ENCODE measurements at places on chromosomes 7 and 10. TPM values are rescaled to one million over a fixed set of nuclear protein-coding genes. Genes with fewer than 3 reads are reported as not detected.

GRCh38 chr7:72538147-72538546, 126.0 kb upstream of the CALN1 start:
- no peak for DNase-seq

DNA sequence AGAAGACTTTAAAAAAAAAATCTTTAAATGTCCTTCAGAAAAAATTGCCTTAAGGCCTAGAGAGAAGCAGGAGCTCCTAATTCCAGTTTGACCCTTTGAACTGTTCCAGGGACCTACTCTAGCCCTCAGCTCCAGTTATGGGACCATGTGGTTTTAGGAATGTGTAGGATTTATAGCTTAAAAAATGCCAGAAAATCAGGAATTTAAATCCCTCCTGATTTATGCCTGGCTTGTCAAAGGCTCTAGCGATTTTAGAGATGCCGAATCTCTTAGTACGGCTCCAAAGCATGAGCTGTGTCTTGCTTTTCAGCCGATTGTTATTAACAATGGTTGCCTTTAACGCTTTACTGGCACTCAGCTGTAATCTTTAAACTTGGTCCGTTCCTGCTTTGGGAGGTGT, 130.6 kb upstream of the NPVF start:
- DNase-seq, result peak; percentile 79

DNA sequence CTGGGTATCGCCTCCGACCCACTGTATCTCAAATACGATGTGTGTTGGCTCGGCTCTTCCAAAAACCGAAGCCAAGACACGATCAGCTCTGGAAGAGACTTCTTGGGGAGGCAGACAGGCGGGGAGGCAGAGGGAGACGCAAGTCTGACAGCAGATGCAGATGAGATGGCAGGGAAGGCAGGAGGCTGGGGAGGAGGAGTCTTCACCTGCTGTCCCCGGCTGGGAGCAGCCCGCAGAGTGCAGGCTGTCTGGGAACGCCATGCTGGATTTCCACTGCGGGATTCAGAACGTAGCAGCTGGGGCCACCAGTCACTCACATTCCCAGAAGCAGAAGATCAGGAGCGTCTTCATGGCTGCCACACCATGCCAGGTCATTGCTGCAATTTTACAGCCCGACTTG, 29.4 kb downstream of the CTBP2 start:
- no peak for DNase-seq

The NPY4R2 gene
- total RNA-seq, result not detected

The SPAG6 gene
- total RNA-seq, result 52.9 TPM

DNA sequence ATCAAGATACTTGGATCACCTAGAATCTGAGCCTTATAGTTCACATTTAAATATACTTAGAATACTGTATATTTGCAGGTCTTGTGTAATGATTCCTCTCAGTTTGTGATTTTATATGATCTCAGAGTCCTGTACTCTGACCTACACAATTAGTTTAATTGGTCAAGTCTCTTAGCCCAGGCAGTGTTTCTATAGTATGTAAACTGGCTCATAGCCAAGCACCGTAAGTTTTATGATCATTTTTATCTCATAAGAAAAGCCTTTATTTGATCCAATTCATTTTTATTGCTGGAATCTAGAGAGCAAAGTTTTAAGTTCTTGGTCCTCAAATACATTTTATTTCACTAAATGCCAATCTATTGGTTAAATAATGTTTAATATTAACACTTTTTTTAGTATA, 242.2 kb downstream of the MALRD1 start:
- DNase-seq, result no peak

DNA sequence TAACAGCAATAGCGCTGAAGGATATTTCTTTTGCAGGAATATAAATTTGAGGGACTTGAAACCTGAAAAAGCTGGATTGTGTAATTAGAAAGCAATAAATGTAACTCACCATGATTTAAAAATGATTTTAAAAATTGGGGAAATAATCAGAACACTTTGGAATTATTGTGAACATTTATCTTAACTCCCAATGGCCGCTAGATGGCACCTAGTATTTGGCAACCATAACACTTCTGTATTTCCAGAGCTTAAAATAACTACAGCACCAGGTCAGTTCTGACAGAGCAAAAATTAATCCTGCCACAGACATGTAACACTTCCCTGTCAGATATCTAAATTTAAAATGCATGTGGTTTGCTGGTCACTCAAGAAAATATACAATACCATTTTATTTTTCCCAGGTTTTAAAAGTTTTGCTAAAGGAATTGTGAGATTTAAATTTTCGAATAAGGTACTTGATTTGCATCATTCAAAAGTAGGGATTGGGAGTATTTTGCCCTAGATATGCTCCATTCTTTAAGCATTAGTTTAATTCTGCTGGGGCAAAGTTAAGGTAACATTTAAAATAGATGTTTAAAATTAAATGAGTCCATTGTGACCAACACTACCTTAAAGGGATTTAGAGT, 144.5 kb downstream of the PPP1R3A start:
- DNase-seq, result peak; percentile 46

DNA sequence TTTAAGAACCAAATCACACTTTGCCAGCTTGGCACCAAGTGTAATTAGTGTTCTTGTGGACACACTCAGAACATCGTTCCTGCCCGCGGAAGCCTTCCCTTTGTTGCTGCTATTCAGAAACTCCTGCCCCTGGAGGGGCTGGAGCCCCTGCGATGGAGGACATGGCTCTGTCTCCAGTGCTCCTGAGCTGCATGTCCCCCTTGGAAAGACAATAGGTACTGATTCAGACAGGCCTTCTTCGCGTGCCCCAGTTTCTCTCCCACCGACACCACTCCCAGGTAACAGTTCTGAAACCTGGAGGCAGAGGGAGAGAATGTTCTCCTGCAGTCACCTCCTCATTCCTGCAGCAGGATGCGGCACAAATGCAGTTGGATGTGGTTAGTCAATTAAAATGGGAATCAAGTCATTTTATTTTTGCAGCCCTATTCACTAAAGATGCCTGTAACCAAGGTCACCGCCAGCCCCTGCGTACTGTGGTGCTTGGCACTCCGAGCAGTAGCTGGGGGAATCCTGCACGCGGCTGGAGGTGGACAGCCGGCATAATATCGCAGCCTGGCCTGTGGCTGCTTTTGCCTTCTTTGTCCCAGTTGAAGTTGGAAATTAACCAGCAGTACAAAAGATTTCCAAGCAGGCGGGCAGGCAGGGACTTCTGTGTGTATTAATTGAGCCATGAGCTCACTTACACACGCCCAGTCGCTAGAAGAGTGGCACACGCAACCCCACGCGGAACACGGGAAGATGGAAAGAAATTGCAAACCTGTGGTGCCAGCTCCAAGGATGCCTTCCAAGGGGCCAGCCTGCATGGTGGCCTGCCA, 205.7 kb downstream of the EBF3 start:
- DNase-seq, result peak; percentile 48

DNA sequence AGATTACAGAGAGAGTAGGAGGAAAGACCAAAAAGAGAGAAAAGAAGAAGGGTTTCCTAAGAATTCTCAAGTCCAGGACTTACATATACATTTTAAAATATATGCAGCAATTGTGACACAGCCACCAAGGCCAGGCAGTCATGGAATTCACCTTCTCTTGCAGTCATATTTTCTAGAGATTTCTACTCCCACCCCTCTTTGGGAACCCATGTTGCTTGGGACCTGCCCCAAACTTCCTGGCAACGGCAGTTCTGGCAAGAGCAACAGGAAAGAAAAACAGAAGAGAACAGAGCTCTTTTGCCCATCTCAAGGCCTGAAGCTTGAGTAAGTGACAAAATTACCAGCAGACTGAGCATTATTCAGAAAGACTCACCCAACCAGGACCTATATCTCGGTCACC, 128.3 kb upstream of the ASAH2 start:
- no peak for DNase-seq

The GNAT3 gene
- total RNA-seq, result not detected

DNA sequence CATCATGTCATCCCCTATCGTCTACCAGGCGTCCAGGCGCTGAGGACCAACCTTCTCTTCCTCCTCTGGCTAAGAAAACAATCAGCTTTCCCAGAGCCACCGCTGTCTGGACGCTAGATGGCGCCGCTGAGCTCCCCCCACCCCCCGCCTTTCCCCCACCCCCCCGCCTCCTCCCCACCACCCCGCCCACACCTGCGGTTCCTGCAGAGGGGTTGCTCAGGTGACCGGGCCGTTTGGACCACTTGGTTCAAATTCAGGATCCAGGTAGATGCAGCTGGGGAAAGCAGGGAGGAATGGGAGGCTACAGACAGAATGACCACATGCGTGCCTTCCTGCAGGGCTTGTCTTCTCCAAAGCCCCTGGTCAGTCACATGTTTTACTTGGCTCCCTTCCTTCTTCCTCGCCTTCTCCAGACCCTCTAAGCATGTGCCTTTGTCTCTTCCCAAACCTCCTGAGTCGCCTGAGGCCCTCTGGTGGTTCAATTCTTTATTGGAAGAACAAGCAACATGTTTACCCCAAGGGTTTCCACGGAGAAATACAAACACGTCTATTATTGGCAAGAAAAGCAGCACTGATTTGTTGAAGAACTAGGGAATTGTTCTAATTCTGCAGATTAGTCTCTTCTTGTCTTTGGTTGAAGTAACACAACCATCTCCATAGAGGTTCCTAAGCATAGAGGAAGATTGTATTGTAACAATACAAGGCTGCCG, 24.7 kb downstream of the AOC1 start:
- peak; percentile 57 for DNase-seq
